NCI-H1105 (cell line): ENCODE measurements at places on chromosomes 13 and 19.

DNA sequence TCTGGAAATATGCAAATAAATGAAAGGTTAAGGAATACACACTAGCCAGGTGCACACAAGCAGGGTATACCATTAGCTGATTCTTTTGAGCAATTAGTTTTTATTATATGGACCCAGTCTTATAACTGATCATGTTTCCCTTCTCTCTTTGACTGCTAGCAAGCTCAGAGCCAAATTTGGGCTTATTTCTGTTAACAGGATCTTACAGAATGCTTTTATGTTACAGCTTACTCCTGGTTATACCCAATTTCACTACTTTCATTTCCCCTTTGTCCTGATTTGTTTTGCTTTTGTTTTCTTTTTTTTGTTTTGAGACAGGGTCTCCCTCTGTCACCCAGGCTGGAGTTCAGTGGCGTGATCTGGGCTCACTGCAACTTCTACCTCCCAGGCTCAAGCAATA is 12.9 kb upstream of the TPT1 start:
- no peak for DNase-seq

DNA sequence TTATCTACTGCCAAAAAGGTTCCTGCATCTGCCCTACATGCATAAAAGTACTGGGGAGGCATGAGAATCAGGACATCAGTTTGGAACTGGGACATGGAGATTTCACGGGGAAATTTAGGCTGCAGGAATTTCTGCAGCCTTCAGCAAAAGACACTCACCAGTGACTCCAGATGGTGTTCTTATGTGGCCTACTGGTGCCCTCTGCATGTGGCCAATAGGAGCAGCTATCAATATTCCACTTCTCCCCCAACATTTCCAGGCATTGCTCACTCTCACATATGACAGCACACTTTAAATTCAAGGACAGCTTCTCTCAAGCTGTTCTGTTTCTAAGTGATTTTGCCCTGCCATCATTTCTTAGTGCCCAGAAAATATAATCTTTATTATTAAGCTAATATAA is 570.5 kb upstream of the ARGLU1 start:
- no peak for DNase-seq

DNA sequence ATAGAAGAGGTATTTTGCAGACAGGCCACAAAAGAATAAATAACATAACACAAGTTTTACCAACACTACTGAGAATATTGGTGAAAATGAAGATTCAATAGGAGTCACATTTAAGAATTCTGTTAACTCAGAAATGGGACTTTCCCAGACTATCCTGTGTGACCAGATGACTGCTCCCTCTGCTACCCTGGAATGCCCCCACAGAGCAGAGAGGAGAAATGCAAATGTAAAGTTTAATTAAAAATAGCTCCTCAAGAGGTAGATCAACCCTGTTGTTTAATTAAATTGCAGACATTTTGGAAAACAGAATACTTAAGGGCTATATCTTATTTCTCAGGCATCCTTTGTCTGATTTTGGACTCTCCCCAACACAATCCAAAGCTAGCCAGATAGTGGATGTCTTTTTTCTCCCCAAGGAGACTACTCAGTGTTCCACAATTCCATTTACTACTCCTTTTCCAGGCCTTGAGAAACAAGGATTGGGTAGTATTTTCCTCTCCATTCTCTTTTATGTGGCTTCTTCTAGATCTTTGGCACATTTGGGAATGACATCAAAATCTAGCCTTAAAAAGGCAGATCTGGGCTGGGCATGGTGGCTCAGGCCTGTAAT is 104.7 kb upstream of the TSC22D1 start:
- DNase-seq = no peak

DNA sequence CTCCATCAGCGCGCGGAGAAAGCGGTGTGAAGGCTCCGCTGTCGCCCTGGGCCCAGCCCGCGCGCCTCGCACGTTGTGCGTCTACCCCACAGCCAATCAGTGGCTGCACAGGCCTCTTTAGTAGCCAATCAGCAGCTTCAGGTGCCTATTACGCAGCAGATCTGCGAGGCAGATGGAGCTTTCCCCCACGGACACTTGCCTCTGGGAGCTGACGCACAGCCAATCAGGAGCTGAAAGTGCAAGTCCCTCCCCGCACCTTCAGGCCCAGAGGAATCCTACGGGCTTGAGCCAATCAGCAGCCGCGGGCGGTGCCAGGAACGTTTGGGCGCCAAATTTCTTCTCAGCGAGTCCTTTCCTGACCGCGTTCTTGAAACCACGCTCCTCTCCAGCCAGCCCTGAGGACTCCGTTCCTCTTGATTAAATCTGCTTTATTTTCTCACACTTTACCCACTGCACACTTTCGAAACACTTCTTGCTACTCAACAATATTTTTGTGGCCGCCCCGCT is 39.9 kb downstream of the SIGLEC7 start:
- no peak for DNase-seq

DNA sequence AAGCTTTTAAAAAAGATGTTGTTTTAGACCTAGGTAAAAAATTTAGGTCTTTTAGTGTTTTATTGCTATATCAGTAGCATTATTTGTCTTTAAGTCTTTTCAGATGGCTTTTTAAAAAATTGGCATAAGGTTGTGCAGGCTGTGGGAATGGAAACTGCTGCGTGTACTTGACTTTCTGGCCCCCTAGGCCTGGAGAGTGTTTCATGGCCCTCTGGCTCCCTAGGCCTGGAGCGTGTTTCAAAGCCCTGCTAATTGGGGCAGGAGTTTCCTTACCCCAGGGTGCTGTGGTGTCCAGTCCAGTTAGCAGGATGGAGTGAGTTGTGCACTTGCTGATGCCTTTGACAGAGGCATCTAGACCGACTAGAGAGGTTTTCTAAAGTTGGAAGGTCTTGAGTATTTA is 23.8 kb downstream of the PRAM1 start:
- no peak for DNase-seq

- DNase-seq = no peak
These were observed 28.9 kb upstream of the CYSLTR2 start for GRCh38 chr13:48624858-48625257.

GRCh38 chr13:81395368-81395767 is 1054.4 kb upstream of the SPRY2 start:
- DNase-seq = no peak

DNA sequence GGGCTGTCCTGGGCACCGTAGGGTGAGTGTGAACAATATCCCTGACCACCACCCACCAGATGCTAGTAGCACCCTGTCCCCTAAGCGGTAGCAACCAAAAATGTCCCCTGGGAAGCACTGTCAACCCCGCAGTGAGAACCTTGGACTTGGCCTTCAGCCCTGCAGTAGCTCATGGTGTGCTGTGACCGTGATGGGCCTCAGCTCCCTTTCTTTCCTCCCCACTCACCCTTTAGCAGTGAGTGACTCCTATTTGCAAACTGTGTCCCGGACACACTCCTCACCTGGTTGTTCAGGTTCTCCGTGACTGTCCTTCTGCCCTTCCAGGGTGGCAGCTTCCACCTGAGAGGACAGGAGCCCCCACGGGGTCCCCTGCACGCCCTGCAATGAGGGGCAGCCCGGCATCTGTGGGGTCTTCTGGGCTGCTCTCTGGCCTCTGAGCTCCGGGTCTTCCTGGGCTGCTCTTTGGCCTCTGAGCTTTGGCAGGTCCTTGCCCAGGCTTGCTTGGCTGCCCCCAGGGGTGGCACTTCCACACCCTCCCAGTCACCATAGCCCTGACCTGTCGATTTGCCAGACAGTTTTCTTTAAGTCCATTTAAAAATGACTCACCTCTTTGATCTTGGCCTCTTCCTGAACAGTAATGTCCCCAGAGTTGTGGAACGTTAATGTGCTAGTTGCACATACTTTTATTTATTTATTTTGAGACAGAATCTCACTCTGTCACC is 3.8 kb downstream of the KDM4B start:
- DNase-seq = no peak

GRCh38 chr19:32921624-32922023 is 50.1 kb downstream of the CEP89 start:
- DNase-seq = no peak

- DNase-seq = no peak
These were observed 60.4 kb downstream of the ADGRE1 start for GRCh38 chr19:6947745-6948144.

DNA sequence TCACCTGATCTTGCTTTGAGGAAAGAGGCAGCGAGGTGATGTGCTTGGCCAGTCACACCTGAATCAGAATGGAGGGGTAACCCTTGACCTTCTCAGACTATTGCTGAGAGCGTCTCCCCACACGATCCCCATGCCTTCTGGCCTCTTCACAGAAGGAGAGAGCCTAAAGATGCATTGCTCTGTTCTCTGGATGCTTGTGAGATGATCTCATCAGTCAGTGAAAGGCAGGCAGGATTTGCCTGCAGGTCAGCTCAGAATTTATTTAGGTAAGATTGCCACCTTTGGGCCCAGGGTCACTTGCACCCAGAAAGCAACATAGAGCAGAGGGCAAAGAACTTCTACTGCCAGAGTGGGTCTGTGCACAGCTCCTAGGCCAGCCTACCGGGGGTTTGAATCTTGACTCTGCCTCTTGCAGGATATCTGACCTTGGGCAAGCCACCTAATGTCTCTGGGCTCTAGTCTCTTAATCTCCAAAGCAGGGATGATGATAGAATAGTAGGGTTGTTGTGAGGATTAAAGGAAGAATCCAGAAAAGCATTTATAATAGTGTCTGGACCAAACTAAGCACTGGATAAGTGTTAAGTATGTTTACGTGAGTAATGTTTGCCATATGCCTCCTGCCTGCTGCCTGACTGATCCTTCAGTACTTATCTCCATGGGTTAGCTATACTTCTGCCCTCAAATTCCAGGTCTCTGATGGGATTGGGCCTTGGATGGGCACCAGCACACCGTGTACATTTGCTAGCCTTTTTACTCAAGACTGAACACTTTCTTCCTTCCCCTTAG is 8.4 kb upstream of the FLT1 start:
- no peak for DNase-seq

- no peak for DNase-seq
These were observed 601 bp upstream of the ZNF749 start for GRCh38 chr19:57434386-57435061.

DNA sequence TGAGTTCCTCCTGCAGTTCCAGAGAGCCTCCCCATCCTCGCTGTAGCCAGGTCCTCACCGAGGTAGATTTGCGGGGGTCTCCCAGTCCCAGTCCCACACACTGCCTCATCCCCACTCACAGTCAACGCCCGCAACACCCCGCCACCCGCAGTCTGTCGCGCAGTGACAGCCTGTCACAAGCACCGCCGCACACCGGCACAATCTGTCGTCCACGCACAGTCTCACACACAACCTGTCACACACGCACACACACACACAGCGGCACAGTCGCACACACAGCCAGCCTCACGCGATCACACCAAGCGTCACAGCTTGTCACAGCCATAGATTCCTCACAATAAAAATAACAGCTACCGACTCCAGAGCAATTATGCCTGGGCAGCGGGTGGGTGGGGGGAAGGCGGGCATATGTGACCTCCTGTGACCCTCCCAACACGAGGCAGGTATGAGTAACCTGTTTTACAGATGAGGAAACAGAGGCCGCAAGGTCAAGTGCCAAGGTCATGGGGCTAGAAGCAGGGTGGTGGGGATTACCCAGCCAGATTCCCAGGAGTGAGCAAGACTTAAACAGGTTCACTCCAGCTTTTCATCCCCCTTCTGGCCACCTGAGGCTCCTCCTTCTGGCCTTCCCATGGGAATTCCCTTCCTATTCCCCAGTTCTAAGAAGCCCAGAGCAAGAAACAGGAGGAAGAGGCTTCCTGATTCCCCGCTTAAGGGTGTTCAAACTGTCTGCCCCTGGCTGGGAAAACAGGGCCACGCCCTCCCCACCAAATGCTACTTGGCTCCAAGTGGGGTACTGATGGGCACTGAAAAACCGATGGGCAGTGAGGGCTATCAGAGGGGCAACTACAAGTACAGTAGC is 13.9 kb downstream of the NFIX start:
- no peak for DNase-seq

DNA sequence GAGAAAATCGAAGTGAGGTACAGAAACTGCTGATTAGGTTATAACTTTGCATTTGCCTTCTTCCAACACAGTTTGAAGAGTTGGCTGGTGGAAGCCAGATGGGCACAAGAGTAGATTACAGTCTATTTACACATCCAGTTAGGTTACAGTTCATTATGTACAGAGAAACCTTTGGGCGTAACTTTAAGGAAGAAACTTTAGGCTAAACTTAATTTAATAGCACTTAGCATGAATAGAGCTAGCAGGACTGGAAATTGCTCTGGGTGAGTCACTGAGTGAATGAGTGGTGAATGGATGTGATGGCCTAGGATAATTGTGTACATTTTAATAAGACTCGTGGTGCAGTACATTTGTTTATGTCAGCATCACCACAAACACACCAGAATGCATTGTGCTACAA is 62.9 kb upstream of the KLHL1 start:
- DNase-seq = no peak

DNA sequence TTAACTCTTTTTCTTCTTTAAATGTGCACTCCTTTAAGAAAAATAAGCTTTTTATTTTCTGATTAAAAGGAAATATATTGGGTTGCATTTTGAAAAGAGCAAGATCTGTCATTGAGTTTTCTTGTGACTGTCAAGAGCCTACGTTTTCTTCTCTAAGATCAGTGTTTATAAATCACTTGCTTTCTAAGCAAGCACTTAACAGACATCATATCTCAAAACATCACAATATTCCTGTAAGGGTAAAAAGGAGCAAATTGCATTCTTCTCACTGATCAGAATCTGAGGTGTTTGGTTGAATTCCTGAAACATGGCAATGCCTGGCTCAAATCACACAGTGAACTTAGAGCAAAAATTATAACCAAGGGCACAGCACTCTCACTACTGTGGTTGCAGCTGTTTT is 231.3 kb downstream of the PCDH17 start:
- DNase-seq = no peak

DNA sequence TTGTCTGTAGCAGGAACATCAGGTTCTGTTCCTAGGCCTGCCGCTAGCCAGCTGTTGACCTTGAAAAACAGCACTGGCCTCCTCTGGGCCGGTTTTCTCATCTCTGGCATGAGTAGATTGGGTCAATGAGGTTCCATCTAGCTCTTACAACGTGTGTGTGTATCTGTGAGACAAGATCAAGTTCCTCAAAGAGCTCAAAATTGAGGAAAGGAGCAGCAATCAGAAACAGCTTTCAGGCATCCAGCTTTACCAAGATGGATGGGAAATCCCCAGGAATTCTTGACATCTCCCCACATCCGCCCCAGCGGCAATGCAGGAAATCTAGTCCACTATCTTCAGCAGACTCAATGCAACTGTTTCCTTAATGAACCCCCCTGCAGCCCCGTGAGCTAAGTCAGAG is 4.9 kb downstream of the FLT1 start:
- DNase-seq = no peak

DNA sequence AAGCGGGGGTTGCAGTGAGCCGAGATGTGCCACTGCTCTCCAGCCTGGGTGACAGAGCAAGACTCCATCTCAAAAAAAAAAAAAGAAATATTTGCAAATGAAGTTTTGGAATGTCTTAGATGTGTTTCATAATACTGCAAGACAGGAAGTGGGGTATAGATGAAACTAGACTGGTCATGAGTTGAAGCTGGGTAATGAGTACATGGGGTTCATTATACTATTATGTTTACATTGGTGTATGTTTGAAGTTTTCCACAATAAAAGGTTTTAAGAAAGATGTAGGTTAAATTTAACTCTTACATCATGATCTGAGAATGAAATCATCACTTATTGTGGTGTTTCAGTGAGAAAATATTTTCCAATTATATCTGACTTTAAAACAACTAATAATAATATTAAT is 19.0 kb downstream of the FNDC3A start:
- no peak for DNase-seq

- DNase-seq = no peak
These were observed 145.3 kb downstream of the PDS5B start for GRCh38 chr13:32731576-32731975.

- no peak for DNase-seq
These were observed 48.0 kb upstream of the ADGRE5 start for GRCh38 chr19:14333101-14333871.
